ENCODE measurements at places on chromosomes 1 and 21.
A peak's percentile ranks its signal among the peaks of the same experiment; 100 is the strongest.

- DNase-seq = no peak
- no peak overlapping the region for H3K27ac ChIP-seq
- peaks cover 3% of the 10 kb centered on the region for H3K27me3 ChIP-seq
- H3K4me3 ChIP-seq = no peak overlapping the region
- no peaks in the 10 kb centered on the region for H3K4me1 ChIP-seq
Observed at GRCh38 chr1:237583756-237584155, 307.0 kb downstream of the ZP4 start.

DNA sequence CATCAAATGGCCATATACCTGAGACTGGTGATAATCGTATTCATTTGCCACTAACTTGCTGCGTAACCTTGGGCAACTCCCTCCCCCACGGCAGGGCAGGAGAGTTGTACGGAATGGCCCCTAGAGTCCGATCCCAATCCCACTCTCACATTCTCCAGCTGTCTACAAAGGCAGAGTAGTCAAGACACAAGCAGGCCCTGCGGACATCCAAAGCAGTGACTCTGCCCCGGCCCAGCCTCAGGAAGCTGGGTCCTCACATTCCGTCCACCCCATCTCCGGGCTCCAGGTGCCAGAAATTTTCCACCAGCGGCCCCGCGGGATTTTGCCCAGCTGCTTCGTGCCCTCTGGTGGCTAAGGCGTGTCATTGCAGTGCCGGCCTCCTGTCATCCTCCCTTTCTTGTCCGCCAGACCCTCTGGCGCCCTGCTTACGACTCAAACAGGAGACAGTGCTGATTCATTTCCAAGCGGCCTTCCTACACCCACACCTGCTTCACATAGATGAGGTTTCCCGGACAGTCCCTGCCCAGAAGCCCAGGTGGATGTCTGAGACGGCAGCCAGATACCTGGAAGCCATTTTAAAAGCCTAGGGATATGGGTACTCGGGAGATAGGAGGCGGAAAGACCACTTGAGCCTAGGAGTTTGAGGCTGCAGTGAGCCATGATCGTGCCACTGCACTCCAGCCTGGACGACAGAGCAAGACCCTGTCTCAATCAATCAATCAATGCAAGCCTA, 2.9 kb upstream of the S100A2 start:
- H3K4me3 ChIP-seq = peak overlapping the region; percentile 42
- DNase-seq = peak; percentile 91
- peak overlapping the region; percentile 97 for H3K27ac ChIP-seq
- peaks cover 10% of the 10 kb centered on the region for H3K27me3 ChIP-seq

GRCh38 chr1:185404907-185405568, 88.0 kb upstream of the IVNS1ABP start:
- no peaks in the 10 kb centered on the region for H3K27me3 ChIP-seq
- H3K4me1 ChIP-seq = peaks cover 23% of the 10 kb centered on the region
- DNase-seq = no peak
- H3K36me3 ChIP-seq = no peaks in the 10 kb centered on the region

- no peak overlapping the region for H3K4me3 ChIP-seq
- no peak for DNase-seq
- H3K36me3 ChIP-seq = no peaks in the 10 kb centered on the region
- H3K27ac ChIP-seq = no peak overlapping the region
Observed at GRCh38 chr1:212689758-212690529, 9.7 kb downstream of the BATF3 start.

GRCh38 chr21:36246080-36246631, 73.8 kb upstream of the MORC3 start:
- H3K36me3 ChIP-seq = peaks cover 5% of the 10 kb centered on the region
- peak; percentile 49 for DNase-seq
- H3K4me3 ChIP-seq = no peak overlapping the region
- peaks cover 49% of the 10 kb centered on the region for H3K4me1 ChIP-seq
- H3K27ac ChIP-seq = peak overlapping the region; percentile 88

DNA sequence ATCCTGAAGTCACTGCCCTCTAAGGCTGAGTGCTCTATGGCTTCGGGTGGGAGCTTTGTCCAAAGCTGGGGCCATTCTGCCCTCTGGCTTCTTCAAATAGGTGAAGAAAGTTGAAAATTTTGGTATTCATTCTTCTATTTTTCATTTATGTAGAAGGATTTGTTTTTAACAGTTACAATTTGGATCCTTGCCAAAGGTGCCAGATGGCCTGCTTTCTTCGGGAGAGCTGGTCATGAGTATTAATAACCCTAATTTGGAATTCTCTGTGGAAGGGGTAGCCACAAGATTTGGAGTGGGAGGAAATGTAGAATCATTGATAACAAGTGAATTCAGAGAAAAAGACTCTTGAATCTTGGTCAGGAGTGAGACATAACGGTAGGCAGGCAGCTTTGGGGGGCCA, 370.4 kb upstream of the ST6GALNAC5 start:
- no peak overlapping the region for H3K4me3 ChIP-seq
- no peak overlapping the region for H3K27ac ChIP-seq
- H3K27me3 ChIP-seq = peaks cover 3% of the 10 kb centered on the region

Measured in nephron progenitor cell (in vitro differentiated cells).